ENCODE measurements at places on chromosomes 16 and 17.
A peak's percentile ranks its signal among the peaks of the same experiment; 100 is the strongest.

DNA sequence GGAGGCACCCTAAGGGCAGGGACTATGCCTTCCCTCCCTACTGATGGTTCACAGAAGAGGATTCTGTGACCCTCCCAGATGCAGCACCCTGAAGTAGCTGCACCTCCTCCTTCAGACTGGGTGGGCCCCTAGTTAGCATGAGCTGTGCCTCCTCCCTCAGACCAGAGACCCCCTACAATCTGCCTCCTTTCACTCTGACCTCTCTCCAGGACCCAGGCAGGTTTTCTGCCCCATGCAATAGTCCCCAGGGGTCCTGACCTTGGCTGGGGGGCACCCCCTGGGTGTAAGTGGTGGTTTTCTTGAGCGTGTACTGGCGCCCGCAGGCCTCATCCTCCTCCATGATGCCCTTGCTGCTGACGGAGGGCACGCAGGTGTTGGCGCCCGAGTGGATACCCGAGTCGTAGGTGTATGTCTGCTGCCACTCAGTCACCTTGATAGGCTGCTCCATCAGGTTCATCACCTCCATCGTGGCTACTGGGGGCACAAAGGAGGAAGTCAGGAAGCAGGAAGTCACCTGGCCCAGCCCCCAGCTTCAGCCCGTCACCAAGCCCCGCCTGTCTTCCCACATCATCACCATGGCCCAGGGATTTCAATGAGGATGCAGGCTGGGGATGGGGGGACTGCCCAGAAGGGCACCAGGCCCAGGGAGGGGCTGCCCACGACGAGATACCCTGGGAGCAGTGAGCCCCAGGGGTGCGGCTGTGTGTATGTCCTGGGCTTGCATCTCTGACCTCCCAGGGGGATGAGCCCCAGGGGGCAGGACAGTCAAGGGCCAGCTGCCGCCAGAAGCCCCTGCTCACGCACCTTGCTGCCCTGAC is 14.9 kb downstream of the JUP start:
- no peak for DNase-seq

DNA sequence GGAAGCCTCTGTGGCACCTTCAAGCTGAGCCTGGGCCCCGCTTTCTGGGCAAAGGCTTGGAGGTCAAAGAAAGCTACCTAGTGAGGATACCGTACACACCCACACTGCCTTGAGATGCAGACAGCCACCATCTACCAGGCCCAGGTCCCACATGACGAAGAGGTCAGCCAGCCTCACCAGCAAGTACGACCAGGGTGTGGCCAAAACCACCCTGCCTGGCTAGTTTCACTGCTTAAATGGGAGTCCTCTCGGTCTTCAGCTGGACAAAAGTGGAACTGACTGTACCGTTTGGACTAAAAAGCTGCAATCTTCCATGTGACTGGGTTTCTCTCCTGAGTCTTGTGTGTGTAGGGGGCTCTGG is 21.6 kb downstream of the VASN start:
- DNase-seq, result no peak

DNA sequence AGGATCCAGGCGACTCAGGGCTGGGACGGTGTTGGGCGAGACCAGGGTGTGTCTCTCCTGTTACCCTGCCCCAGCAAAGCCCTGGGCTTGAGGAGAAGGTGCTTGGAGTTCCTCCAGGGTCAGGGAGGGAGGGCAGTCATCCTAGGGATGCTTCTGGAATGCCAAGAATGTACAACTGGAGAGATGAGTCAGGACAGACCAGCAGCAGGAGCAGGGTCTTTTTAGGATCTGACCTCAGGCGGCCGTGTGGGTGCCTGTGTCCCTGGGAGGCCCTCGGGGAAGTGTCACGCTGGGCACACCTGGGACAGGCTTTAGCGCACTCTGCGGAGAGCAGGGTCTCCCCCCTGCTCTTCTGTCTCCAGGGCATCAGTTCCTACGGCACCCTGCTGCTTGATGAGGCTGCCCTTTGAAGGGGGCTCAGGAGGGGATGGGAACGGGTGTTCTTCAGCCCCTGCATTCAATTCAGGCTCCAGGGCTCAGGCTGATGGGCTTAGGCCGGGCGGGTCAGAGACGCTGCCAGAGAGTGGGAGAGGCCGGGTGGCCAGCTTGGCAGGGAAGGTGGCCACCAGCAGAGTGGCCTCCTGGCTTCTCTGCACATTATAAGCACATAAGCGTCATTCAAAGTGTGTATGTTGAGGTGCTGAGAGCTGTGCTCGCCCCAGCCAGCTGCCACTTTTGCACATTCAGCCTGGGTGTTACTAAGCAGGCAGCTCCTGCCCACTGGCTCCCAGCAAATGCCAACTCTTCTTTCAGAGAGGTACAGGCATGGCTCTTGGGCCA is 8.4 kb upstream of the MTSS2 start:
- no peak for DNase-seq

DNA sequence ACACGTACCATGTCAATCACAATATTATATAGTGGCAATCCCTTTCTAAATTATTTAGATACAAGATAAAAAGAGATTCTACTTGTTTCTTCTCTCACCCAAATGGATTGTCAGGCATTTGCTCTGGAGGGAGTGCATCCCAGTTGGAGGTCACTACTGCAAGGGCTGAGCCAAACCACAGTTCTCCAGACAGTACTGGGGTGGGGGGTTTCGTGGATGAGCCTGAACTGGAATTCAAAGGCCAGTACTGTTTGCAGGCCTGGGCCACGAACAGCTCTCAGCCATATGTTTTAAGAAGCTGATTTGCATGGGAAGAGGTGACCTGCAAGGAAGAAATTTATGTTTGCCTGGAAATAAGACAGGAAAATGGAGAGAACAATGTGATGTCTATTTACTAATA is 314.9 kb downstream of the PMP22 start:
- DNase-seq, result no peak

DNA sequence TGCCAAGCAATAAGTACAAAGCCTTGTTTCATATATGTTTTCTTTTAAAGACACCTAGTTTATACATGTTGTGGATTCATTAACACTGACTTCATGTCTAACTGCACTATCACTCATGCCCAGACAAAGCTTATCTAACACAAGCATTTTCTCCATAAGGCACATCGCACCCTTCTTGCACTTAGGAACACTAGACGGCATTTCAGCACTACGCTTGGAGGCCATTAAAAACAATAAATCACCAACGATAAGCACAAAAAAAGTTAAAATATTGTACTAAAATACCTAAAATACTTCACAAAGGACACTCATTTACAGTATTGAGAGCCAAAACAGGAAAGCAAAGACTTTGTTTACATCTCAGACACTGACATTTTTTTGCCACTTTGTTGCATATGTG is 39.0 kb upstream of the TEKT3 start:
- no peak for DNase-seq

DNA sequence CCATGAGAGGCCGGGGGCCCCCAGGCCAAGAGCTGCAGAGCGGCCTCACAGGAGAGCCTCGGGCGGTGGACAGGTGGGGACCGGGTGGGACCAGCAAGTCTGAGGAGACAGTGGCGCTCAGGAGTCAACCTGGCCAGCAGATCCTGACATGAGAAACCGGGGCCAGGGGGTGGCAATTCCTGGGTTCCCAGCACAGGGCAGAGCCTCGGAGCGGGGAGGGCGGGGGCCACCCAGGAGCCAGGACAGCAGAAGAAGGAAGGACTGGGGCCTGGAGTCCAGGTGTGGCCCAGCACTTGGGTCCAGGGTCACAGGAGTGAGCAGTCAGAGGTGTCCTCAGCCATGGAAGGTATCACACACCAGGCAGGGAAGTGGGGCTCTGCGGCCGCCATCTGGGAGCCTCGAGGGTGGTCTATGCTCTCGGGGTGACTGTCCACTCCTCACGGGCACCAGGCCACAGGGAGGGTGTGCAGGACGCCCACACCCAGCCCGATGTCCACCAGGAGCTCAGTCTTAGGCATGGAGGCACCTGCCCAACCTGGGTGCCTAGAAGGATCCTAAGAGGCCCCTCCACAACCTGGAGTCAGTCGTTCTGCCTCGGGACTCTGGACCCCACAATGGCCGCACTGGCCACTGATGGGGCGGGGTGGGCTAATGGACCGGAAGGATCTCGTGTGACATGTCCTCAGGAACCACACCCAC is 29.1 kb downstream of the PIEZO1 start:
- DNase-seq, result no peak

DNA sequence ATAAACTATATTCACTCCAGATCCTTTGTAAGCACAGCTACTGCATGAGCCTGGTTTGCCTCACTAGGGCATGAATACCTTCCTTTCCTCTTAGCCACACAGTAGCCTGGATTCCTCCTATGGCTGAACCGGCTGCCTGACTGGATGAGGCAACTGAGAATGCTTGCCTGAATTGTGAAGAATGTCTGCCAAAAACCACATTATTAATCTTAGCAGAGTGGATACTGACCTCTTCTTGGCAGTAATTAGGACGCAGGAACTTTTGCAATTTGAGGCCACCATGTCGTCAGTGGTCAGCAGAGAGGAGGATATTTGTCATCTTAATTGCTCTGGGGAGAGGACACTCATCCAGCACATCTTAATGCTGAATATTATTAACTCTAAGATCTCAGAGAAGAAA is 651.8 kb upstream of the GOT2 start:
- DNase-seq, result no peak

DNA sequence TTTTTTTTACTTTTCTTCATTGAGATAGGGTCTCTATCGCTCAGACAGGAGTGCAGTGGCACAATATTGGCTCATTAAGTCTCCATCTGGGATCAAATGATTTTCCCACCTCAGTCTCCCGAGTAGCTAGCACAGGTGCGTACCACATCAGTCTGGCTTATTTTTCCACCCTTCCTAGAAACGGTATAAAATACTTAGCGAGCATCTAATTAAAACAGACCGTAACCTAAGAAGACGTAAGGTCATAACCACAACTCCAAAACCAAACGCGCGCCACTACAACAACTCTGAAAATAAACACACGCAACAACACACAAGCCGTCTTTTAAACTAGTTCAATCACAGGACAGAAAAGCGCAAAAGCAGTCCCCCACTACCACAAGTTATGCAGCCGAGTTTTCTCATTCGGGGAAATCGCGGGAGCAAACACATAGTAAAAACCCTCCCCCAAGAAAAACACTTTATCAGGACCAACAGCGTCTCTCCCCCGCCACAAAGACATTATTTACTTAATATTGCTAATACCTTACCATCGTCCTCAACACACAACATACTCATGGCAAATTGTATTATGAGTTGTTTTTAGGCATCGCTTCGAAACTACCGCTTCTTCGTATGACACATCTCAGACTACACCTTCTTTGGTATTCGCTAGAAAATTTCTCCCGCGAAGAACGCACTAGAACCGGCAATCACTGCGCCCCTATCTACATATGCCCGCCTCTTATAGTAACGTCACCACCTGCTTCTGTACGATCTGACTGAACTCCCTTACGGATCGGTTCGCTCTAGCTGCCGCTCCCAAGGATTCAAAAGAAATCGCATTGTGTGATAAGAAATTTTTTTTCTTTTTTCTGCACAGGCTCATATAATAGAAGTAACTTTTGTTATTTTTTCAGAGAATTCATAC is 32.8 kb downstream of the TEX14 start:
- DNase-seq, result peak; percentile 98

- DNase-seq, result no peak
Measured at GRCh38 chr16:55575496-55575895, 9.0 kb downstream of the CAPNS2 start.

DNA sequence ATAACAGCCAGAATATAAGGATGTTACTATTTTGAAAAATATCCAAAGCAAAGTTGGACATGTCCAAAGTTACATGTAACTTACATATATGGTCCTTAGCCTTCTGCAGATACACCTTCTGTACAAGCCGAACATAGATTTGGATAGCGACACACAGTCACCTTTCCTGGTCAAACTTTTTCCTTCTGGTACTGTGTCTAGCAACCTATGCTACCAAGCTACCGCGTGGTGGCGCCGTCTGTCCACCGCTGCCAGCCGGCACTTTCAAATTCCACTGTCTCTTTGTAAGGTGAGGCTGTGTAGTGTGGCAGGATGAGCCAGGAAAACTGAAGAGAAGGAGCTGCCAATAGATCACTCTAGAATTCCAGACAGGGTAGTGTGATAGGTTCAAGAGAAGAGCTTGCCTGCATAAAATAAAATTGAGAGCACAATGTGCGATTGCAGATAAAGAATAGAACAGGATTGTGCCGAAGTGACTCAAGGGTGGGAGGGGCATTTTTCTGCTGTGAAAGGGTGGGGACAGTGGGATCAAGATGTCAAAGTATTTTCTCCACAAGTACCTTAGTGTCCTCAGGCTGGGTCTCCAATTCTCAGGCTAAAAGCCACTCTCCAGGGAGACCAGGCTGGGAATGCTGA is 366.9 kb downstream of the SLC39A11 start:
- peak; percentile 31 for DNase-seq

- DNase-seq, result no peak
Measured at GRCh38 chr17:77246110-77247047, 105.6 kb downstream of the SEC14L1 start.

DNA sequence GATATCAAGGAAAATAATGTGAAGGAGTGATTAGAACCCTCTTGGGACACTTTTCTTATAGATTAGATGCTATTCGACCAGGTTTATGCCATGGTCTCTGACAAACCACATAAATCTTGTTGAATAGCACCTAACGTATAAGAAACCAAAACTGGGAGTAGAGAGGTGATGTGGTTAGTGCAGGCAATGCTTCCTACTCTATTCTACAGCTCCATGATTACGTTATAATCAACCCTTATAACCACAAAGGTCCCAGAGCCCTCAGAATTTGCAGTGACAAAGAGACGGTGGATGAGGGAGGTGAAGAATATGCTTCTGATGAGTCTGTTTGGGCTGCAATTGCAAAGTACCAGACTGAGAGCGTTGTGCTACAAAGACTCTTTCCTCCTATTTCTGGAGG is 78.4 kb downstream of the ARHGAP44 start:
- DNase-seq, result no peak

DNA sequence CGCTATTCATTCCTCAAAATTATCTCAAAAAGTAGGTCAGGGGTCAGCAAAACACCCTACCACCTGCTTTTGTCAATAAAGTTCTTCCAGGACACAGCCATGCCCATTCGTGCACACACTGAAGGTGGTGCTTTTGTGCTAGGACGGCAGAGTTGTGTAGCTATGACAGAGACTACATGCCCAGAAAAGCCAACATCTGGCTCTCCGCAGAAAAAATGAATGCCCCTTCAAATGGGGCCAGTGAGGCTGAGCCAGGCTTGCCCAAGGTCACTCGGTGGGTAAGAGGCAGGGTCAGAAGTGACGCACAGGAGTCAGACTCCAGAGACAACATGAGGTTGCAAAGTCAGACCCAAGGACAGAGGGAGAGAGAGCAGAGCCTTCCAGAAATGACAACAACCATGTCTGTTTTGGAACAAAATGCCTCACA is 200.1 kb downstream of the XYLT1 start:
- DNase-seq, result no peak

GRCh38 chr17:81552244-81553017 is at the start of gene FAAP100:
FAAP100 (minus strand) TSS chr17:81552353; CDS start chr17:81552330, 23 bp downstream.
- DNase-seq, result peak; percentile 91

DNA sequence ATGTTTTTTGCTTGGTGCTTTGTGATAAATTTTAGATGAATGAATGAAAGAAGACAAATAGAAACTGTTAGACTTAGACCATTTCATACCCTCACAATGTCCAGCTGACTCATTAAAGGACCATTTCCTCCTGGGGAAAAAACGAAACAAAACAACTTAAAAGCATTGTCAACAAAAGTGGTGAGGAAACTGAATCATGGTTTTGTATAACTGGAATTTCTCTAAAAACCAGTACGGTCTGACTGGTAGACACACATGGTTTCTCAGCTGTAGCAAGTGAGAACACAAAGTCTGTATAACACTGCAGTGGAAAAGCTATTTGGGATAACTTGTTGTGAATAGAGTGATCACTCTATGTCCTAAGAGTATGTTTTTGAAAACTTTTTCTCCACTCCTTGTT is 5.3 kb upstream of the DDX52 start:
- no peak for DNase-seq

GRCh38 chr16:82694239-82694874 is 67.6 kb downstream of the CDH13 start:
- no peak for DNase-seq

- no peak for DNase-seq
Measured at GRCh38 chr17:72363089-72363610, 242.3 kb downstream of the SOX9 start.

Data from NCI-H526 (cell line).